Frontal cortex (tissue), 4 donors: ENCODE measurements at places on chromosomes 1 and 21. TPM values are rescaled to one million over a fixed set of nuclear protein-coding genes. Genes with fewer than 3 reads are reported as not detected.

SLAMF9 gene
- total RNA-seq: not detected

EVA1C gene
- 2.4 TPM for total RNA-seq

VSIG8 gene
- not detected for total RNA-seq

S100A13 gene
- 7.3 TPM for total RNA-seq

DNASE2B gene
- not detected for total RNA-seq

LCE1A gene
- total RNA-seq: not detected

HENMT1 gene
- total RNA-seq: 35.5 TPM

FCMR gene
- total RNA-seq: under 0.01 TPM

KIAA0040 gene
- total RNA-seq: 0.41 TPM

PLEKHA6 gene
- total RNA-seq: 11.0 TPM

ID3 gene
- total RNA-seq: 22.4 TPM

C1orf210 gene
- not detected for total RNA-seq

GRHL3 gene
- not detected for total RNA-seq

HAO2 gene
- total RNA-seq: under 0.01 TPM

UTP25 gene
- total RNA-seq: 10.6 TPM

LRRC3 gene
- total RNA-seq: 3.7 TPM

TMEM52 gene
- total RNA-seq: 1.6 TPM

SPRR2E gene
- not detected for total RNA-seq

ANGPTL1 gene
- total RNA-seq: 2.0 TPM

ZNF648 gene
- total RNA-seq: under 0.01 TPM

ALX3 gene
- 0.41 TPM for total RNA-seq

ASCL5 gene
- total RNA-seq: not detected
